HS-27A (cell line): ENCODE measurements at places on chromosomes 6 and 20.
A peak's percentile ranks its signal among the peaks of the same experiment; 100 is the strongest.

DNA sequence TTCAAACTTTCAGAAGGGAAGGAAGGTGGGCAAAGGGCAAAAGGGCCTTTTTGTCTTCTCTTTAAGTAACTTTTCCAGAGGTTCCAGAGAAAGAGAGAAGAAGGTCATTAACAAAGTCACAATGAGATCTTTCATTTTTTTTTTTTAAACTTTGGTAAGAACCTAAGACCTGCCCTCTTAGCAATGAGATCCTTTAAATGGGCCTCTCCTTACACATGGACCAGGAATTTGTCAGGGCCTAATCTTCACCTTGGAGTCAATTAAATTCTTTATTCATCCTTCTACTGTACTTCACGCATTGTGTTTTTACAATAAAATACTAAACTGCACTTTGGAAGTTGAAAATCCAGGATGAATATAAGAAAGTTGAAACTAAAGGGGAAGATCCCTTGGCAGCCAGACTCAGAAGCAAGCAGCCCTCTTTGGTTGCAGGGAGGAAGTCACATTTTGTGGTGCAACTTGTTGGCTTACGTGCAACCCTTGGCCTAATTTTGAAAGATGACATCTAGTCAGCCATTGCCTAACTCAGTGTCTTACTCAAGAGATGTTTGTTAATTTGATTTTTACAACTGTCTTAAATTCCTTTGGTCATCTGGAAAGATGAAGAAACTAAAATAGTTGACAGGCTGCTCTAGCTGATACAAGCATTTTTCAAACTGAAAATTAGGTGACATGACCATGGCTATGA lies 11.9 kb upstream of the TMEM170B start:
- no peak for DNase-seq

DNA sequence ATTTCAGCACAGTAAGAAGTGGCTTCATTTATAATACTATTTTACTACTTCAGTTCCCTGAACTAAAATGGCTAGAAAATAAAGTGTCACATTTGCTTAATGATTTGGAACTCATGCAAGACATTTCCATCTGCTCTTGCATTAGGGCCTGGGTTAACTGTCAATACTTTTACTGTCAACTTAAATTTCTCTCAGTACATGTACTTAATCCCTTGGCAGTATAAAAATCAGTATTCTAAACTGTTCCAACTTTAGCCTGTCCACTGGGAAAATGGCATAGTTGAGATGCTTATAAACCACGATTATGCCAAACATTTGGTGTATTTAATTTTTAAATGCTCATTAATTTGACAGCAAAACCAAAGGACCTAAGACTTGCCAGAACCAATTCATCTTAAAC lies 154.5 kb downstream of the ASCC3 start:
- no peak for DNase-seq

GRCh38 chr6:101397199-101397598 lies 3.7 kb downstream of the GRIK2 start:
- no peak for DNase-seq

- no peak for DNase-seq
These were observed 10.9 kb upstream of the SLC17A5 start for GRCh38 chr6:73664701-73665100.

DNA sequence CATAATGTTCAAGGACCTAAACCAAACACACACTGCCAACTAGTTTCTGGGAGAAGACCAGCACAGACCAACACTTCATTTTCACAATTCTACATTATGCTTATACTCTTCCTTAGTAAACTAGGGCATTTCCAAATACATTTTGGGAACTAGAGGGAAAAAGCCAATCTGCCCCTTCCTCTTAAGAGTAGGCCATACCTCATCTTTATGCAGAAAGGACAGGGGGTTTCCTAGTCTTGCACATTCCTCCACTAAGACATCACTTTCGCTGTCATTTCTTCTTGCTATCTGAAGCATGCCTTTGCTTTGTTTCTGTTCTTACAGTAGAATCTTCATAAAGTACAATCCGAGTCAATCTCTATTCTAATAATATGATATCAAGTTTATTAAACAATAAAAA lies 105.7 kb downstream of the SMLR1 start:
- no peak for DNase-seq

GRCh38 chr6:3294396-3294795 lies 35.6 kb downstream of the PSMG4 start:
- no peak for DNase-seq

DNA sequence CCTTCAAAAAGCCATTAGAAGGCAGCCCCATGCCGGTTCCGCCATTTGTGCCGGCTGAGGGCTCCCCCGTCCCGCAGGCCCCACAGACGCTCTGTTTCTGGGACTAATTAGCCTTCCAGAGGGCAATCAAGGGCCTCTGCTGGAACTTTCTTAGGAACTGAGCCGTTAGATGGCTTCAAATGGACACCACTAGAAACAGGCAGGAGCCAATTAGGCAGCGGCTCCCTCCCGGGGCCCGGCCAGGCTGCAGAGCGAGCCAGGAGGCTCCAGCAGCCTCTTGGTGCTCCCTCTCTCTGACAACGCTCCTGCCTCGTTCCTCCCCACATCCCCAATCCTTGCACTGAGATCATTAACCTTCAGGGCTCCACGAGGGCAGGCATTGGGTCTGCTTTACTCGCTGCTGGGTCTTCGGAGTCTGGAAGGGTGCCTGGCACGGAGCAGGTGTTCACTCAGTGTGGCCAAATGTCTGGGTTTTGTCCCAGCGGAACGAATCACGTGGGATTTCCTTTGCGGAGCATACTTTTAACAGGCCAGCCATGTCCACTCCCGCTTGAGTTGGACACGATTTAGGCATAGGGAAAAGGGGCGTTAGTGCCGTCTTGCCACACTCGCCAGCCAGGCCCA lies 98.3 kb downstream of the TMEM242 start:
- no peak for DNase-seq

GRCh38 chr6:151784441-151785214 lies 22.9 kb upstream of the ESR1 start:
- DNase-seq = no peak

GRCh38 chr20:50193836-50194421 lies 3.3 kb downstream of the CEBPB start:
- DNase-seq = no peak

DNA sequence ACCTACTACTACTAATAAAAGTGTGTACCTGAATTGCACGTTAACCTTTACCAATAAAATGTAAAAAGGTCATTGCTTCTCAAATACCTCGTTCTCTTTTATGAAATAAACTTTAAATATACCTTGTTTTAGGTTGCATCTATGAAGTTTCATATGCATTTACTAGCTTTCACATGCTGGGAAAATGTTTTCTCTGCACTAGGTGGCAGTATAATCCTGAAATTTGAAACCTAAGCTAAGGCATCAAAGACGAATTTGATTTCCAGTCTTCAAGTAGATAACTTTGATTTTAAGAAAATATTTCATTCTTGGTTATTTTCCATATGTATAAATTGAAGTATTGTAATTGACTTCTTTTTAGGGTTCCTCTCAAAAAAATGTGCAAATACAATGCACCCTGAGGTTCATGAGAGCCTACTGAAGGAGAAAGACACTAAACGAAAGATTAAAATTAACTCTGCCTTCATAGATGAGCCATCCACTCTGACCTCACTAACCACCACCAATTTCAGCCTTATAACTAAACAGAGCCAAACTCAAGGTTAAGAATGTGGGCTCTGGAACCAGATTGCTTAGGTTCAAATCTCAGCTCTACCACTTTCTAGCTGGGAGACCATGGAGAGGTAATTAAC lies 7.3 kb upstream of the COL9A1 start:
- peak; percentile 2 for DNase-seq

DNA sequence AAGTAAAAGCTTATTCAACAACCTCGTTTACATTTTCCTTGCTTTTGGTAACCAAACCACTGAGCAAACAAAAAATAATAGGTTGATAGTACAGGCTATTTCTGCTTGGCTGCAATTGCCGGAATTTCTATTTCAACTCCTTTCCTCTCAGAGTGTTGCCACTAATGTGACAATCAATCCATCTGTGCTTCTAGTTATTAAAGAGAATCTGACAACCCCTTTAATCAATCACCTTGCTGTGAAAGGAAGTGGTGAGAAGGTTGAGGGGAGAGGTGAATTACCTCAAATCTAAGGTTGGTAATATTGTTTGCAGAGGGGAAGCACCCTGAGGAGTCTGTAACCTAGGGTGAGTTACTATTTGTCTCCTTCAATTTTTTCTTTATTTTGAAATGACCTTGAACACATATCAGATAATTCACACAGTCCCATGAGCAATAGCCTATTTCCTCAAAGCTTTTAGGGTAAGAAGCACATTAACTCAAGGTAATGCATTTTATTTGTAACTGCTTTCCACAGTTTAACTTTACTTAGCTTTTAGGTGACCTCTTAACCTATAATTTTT lies 603.4 kb downstream of the MMUT start:
- no peak for DNase-seq

GRCh38 chr20:9515741-9516233 lies 1.4 kb downstream of the LAMP5 start:
- DNase-seq = no peak

GRCh38 chr6:30818391-30818841 lies 65.9 kb upstream of the DDR1 start:
- no peak for DNase-seq

DNA sequence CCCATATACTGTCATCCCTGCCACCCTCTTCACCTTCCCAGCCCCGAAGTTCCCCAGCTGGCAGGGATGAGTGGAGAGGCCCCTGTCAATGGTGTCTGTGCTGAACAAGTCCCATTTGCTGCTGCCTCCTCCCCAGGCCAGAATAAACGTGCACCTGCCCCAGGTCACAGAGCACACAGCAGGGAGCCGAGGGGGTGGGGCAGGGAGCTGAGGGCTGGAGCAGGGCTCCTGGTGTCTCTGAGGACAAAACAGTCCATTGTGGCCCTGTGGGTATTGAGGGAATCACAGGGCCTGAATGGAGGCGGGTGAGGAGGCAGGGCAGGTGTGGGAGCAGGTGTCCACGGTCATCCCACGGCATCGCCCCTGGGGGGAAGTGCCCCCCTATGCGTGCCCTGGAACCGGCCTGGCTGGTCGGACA lies 55.8 kb downstream of the SNAI1 start:
- DNase-seq = no peak

GRCh38 chr20:35652641-35653429 lies 11.9 kb downstream of the CPNE1 start:
- DNase-seq = no peak

- DNase-seq = no peak
These were observed 11.2 kb upstream of the MROH8 start for GRCh38 chr20:37190354-37191112.

- DNase-seq = no peak
These were observed 173.7 kb upstream of the ZNF217 start for GRCh38 chr20:53767206-53767930.

DNA sequence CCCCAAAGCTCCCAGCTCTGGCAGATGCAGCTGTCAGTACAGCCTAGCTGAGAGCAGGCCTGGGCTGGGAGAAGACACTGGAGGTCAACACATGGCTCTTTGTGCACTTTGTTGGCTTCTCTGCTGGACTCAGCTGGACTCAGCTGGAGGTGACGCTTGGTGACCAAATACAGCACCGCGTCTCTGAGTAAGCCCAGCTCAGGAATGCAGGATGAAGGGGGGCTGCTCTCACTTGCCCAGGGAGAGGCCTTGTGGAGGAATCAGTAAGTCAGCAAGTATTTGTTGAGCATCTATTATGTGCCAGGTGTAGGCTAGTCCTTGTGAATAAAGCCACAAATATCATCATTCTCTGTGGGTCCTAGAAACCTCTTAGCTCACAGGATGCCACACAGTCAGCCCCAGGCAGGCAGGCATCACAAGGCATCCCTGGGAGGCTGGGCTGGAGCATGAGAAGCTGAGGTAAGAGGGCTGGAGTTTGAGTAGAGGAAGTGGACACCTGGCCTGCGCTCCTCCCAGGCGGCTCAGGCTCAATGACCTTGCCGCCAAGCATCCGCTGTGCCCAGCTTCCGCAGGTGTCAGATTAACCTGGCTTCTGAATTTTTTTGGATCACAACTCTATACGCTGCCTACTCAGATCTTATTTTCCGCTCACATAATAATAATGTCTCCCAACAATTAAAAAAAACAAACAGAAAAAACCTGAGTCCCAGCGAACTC lies 95.4 kb downstream of the TMEM170B start:
- no peak for DNase-seq

DNA sequence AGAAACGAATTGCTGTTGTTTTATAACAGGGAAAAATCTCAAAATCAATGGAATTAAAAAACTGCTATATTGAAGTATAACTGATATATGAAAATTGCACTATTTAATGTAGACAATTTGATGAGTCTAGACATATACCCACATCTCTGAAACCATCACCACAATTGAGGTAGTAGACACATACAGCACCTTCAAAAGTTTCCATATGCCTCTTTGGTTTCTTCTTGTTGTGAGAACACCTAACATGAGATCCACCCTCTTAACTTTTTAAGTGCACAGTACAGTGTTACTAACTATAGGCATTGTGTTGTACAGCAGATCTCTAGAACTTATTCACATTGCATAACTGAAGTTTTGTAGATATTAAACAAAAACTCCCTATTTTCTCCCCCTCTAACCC lies 14.0 kb upstream of the SLC17A5 start:
- no peak for DNase-seq

DNA sequence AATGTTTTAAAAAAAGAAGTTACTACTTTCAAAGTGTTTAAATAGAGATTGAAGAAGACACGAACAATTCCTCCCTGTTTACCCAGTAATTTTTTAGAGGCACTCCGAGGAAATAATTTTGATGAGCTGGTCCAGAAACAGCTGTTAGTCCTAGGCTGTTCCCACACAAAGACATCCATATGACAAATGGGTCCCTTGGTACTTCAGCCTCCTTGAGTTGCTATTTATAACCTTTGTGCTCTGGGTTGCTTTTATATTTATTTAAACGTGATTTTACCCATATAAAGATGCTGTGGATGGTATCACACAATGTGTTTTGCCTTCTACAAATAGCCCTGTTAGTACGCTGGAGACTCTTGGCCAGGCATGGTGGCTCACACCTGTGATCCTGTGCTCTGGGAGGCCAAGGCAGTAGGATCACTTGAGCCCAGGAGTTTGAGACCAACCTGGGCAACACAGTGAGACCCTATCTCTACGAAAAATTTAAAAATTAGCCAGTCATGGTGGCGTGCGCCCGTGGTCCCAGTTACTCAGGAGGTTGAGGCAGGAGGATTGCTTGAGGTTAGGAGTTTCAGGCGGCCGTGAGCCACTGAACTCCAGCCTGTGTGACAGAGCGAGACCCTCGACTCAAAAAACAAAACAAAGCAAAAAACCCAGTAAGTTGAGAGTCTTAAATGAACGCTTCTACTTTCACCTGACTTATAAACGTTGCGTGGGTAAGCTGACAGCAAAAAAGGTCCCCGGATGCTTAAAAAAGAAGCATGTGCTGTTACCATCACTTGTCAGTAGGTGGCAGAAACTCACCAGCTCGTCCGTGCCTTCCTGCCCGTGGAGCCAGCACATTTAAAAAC lies 56.9 kb upstream of the ARMH2 start:
- peak; percentile 50 for DNase-seq

GRCh38 chr20:48162621-48163020 lies 377.3 kb upstream of the SULF2 start:
- DNase-seq = no peak

DNA sequence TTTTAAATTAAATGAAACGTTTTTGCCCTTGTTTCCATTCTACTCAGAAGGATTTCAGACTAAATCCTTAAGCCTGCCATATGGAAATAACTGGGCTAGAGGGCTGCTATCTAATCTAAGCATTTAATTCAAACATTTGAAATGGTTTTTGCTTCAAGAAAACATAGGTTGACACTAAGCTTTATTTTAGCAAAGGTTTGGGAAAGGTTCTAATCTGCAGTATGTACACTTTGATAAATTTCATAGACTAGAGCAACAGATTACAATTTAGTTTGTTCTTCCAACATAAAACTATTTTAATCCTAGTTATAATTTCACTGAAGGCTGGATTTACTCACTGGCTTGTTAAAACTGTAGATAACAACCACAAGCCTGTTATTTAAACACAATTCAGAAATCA lies 72.1 kb downstream of the TMEM200A start:
- no peak for DNase-seq

GRCh38 chr6:65064844-65065243 lies 642.2 kb downstream of the EYS start:
- DNase-seq = no peak
